Urinary bladder (tissue), 4 donors: ENCODE measurements at places on chromosomes 2 and 18. TPM values are rescaled to one million over a fixed set of nuclear protein-coding genes. Genes with fewer than 3 reads are reported as not detected.

Gene POTEJ
- not detected for polyA plus RNA-seq

Gene CCDC74B
- 8.1 TPM for polyA plus RNA-seq

Gene PHLPP1
- 6.6 TPM for polyA plus RNA-seq

Gene PLCD4
- 28.4 TPM for polyA plus RNA-seq

Gene MYO3B
- 0.44 TPM for polyA plus RNA-seq

Gene ZNF236
- 4.0 TPM for polyA plus RNA-seq

Gene RAB31
- 77.2 TPM for polyA plus RNA-seq

Gene TUBB8B
- 0.28 TPM for polyA plus RNA-seq

Gene TRABD2A
- 0.61 TPM for polyA plus RNA-seq

Gene DSG4
- not detected for polyA plus RNA-seq

Gene SERPINB5
- 5.6 TPM for polyA plus RNA-seq

Gene MSTN
- polyA plus RNA-seq, result 0.11 TPM

Gene DSC1
- not detected for polyA plus RNA-seq

Gene ACKR3
- polyA plus RNA-seq, result 80.6 TPM

Gene STAT1
- polyA plus RNA-seq, result 61.9 TPM

Gene C18orf54
- polyA plus RNA-seq, result 1.4 TPM

Gene TEX44
- not detected for polyA plus RNA-seq

Gene FNDC4
- polyA plus RNA-seq, result 10.5 TPM

Gene SLC30A3
- 0.04 TPM for polyA plus RNA-seq

Gene ACVR1C
- 0.67 TPM for polyA plus RNA-seq

Gene TMEM163
- polyA plus RNA-seq, result 2.4 TPM

Gene LRRC30
- not detected for polyA plus RNA-seq

Gene AQP4
- polyA plus RNA-seq, result 0.05 TPM

Gene CASP8
- 9.3 TPM for polyA plus RNA-seq

Gene CRYGC
- not detected for polyA plus RNA-seq
